Fibroblast of the conjunctiva (primary cell): ENCODE measurements at places on chromosomes 7 and 10.

DNA sequence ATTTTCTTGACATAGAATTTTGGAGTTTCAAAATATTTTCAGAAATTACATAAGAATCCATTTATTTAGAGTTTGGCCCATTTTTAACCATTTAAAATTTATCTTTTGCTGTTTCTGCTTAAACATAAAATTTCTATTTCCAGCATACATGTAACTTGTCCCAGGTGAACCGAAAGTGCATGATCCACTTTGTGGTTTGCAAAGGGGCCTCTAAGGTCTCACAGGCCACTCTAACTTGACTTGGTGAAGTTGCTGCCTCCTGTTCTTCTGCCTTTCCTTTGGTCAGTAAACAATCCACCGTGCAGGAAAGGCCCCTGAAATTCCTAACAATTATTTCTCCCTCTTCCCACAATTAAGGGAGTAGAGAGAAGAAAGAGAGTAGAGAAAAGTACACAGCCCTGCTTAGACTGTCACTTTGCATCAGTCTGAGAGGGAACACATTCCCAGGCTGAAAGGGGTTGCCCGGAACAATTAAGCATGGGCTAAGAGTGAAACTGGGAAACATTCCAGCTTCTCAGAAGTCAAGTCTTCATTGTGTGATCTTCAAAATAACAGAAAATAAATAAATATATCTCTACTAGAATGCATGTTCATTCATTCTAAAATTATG is 79.5 kb upstream of the SEMA3A start:
- no peak for DNase-seq

DNA sequence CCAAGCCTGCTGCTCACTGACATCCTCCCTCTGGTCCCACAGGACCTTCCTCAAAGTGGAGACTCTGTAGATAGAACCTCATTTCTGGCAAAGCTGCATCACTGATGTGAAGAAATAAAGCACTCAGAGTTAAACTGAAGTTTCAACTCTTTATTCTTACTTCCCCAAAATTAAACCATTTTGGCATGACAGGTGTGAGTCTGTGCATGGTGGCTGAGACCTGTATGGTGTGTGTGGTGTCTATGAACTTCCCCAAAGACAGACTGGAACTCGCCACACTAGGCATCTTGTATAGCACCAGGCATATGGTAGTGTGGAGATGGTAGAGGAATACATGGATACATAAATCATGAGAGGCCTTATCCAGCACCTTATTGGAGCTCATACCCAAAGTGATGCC is 6.6 kb upstream of the WDFY4 start:
- DNase-seq, result no peak

GRCh38 chr10:28111712-28112111 is 112.8 kb upstream of the ODAD2 start:
- no peak for DNase-seq

DNA sequence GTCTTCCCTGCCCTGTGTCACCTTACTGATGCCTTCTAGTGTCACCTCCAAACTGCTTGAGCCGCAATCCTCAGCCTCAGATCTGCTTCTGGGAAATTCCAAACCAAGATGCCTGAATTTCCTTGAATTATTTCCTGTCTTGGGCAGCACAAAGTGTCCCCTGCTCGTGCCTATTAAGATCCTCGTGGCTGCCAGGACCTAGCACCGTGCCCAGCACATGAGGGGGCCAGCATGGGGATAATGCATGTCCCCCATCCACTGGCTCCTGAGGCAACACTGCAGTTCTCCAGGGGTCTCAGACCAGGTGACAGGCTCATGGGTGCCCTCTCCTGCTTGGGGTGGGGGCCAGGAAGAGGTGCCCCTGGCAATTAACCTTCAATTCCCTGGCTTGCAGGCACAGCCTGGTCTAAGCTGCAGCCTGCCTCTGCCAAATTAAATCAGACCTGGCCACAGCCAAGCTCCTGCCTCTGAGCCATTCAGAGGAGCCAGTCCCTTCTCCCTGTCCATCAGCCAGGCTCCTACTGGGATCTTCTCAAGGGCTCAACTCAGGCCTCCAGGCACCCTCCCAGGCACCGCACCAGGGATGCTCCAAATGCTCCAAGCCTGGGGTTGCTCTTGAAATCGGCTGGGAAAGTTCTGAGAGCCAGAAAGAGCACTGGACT is 146.6 kb downstream of the SH3PXD2A start:
- DNase-seq, result no peak
